ENCODE measurements at places on chromosomes 7 and 10. TPM values are rescaled to one million over a fixed set of nuclear protein-coding genes. Genes with fewer than 3 reads are reported as not detected.

- DNase-seq: no peak
- no peaks in the 10 kb centered on the region for H3K36me3 ChIP-seq
- no peaks in the 10 kb centered on the region for H3K27me3 ChIP-seq
- no peak overlapping the region for H3K4me3 ChIP-seq
Measured at GRCh38 chr7:36132012-36132411, 21.0 kb upstream of the EEPD1 start.

DNA sequence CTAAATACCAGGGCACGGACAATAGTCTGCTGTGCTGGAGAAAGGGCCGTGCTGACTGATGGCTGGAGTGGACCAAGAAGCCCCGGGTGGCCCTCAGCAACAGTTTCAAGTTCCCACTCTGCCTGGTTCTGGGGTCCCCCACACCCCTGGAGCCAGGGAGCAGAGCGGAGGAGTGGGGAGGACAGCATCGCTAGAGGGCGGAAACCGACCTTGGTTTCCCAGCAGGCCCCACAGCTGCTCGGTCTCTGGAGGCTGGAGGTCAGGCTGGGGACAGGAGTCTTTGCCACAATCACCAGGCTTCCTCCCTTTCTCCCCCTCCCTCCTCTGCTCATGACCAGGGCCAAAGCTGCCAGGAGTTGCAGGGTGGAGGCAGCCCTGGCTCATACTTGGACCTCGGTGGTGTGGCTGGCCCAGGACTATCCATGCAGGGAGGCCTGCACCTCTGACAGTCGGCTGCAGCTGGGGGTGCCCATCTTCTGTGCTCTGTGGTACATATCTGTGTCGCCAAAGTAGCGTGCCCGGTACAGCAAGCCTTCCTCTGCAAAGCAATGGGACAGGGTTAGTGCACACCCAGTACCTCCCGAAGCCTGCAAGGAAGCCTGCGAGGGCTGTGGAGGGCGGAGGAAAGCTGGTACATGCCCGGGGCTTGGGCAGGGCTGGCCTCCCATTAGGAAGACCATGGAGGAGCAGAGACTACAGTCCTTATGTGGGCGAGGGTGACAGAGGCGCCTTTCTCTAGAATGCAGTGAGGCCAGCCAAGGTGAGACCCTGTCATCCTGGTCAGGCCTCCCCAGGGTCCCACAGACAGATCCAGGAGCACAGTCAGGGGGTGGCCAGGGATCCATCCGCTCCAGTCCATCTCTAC lies 19.1 kb downstream of the DNAJB12 start:
- H3K27me3 ChIP-seq: no peaks in the 10 kb centered on the region
- H3K36me3 ChIP-seq: no peaks in the 10 kb centered on the region
- peak overlapping the region; percentile 75 for H3K27ac ChIP-seq
- no peak for DNase-seq

PLCE1 gene
- total RNA-seq: 13.0 TPM

DNA sequence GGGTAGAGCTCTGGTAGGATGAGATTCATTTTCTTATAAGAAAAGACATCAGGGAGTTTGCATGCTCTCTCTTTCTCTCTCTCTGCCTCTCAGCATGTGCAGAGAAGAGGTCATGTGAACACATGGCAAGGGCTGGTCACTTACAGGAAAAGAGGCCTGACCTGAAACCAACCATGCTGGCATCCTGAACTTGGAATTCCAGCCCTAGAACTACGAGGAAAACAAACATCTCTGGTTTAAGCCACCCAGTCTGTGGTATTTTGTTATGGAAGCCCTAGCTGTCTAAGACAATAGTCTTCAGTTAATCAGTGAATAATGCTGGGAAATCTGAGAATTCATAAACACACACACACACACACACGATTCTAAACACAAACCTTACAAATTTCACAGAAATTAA lies 1104.2 kb upstream of the LRRN3 start:
- no peaks in the 10 kb centered on the region for H3K4me1 ChIP-seq
- no peak overlapping the region for H3K4me3 ChIP-seq
- H3K27ac ChIP-seq: no peak overlapping the region
- no peak for DNase-seq
- H3K36me3 ChIP-seq: no peaks in the 10 kb centered on the region

TRIM24 gene
- 12.5 TPM for total RNA-seq

GRCh38 chr10:130741901-130742855 lies 569.3 kb downstream of the TCERG1L start:
- no peaks in the 10 kb centered on the region for H3K4me1 ChIP-seq
- H3K36me3 ChIP-seq: no peaks in the 10 kb centered on the region
- H3K27me3 ChIP-seq: no peaks in the 10 kb centered on the region
- H3K27ac ChIP-seq: no peak overlapping the region
- H3K4me3 ChIP-seq: no peak overlapping the region

SUN3 gene
- total RNA-seq: not detected

DNA sequence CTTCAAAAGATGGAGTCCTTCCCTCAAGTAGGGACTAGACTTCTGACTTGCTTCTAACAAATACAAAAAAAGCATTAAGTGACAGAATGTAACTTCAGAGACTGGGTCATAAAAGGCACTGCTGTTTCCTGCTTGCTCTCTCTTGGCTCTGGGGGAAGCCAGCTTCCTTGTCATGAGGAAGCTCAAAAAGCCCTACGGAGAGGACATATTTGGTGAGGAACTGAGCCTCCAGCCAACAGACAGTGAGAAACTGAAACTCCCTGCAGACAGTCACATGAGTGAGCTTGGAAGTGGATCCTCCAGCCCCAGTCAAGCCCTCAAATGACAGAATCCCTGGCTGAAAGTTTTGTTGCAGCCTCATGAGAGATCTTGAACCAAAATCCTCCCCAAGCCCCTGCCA lies 26.3 kb upstream of the SLC35G1 start:
- DNase-seq: no peak
- H3K4me1 ChIP-seq: no peaks in the 10 kb centered on the region
- H3K4me3 ChIP-seq: no peak overlapping the region
- H3K27ac ChIP-seq: no peak overlapping the region
- no peaks in the 10 kb centered on the region for H3K27me3 ChIP-seq

DNA sequence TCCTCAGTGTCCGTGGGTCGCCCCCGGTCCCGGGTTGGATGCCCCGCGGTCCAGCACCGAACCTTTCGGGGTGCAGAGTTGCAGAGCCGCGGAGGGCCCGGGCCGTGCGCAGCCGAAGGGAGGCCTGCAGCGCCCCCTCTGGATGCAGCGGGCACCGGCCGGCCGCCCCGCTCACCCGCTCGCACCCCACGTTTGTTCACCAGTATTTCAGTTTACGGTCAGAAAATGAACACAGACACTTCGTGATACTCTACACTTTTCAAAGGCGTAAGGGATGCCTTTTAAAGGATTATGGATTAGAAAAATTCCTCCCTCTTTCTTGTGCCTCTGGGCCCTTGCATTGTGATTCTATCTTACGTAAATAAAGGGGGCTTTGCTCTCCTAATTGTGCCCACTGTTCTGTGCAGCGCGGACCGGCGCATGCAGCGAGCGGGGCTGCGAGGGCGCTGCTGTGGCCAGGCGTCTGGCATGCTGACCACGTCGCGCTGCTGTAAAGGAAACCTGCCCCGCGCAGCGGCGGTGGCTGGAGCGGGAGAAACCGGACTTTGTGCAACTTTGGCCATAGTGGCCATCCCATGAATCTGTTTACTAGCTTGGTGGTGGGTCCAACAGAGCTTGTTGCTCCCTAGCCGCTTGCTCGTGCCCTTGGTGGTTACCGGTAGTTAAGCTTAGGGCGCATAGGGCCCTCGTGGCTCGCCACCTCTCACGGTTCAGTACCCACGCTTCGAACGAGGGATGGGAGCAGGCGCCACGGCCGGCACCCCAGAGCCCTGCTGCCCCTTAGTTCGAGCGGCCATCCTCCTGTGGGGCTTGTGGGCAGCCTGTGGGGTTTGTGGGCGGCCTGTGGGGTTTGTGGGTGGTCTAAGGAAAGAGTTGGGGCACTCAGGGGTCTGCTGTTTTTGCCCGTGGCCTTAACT lies 739 bp upstream of the MEST start:
- H3K27me3 ChIP-seq: no peaks in the 10 kb centered on the region

ASB10 gene
- total RNA-seq: not detected

GRCh38 chr10:70162151-70162891 lies 8.0 kb downstream of the SAR1A start:
- DNase-seq: no peak
- H3K27ac ChIP-seq: no peak overlapping the region
- H3K27me3 ChIP-seq: no peaks in the 10 kb centered on the region
- no peak overlapping the region for H3K4me3 ChIP-seq

All from vagina (tissue), 2 donors.